ENCODE measurements at places on chromosomes 12 and 14.

DNA sequence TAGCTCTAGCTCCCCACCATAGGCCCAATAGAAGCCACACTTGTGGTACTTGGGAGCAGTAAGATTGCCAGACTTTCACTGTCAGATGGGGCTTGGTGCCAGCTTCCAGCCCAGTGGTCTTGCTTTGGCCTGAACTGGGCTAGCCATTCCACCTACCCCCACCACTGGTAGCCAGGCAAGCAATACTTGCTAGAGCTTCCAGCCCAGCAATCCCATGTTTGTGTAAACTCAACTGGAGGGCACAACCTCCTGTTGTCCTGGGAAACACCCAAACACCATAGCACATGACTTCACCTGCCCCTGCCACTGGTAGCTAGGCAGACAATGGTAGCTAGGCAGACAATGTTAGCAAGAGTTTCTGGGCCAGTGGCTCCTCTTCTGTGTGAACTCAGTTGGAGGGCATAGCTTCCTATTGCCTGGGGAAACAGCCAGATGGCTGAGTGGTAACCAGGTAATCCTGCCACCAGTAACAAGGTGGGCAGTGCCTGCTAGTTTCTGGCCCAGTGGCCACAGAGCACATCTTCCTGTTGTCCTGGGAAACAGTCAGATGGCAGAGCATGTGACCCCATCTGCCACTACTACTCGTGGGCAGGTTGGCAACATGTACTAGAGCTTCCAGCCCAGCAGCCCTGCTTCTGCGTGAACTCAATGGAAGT lies 5.6 kb upstream of the OR6C76 start:
- no peak for DNase-seq

- DNase-seq: peak; percentile 95
These were observed at the start of gene NFKBIA for GRCh38 chr14:35404449-35405303. NFKBIA (minus strand) TSS chr14:35404749; CDS start chr14:35404644, 105 bp downstream.

- DNase-seq: no peak
These were observed 326.9 kb downstream of the TMEM121 start for GRCh38 chr14:105853089-105853906.

GRCh38 chr12:113055594-113056380 lies 743 bp upstream of the DTX1 start:
- no peak for DNase-seq

- peak; percentile 8 for DNase-seq
These were observed 82.0 kb downstream of the CATSPERB start for GRCh38 chr14:91649930-91650329.

DNA sequence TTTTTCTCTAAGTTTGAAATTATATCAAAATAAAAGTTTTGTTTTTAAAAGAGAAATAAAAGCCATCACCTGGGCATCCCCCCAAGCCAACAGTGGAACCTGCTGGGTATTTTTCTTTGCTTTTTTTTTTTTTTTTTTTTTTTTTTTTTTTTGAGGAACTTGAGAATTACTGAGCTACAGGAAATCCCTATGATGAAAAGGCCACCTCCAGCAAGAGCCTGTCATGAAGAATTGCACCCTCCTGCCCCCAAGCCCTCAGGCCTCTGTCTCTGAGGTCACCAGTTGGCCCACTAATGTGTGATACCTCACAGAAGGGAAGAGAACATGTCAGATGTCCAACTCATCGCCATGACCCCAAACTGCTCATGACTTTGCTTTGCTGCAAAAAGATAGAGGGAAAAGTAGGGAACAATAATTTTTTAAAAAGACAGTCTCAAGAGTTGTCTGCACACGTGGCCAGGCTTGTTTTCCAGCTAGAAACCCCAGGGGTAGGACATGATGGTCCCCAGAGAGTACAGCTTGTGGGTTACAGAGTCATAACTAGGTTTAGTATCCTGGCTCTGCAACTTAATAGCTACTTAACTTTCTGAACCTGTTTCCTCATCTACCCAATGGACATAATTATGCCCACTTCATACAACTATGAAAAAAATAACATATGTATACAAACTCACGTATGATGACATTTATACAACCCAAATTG lies 124.3 kb upstream of the EGLN3 start:
- no peak for DNase-seq

DNA sequence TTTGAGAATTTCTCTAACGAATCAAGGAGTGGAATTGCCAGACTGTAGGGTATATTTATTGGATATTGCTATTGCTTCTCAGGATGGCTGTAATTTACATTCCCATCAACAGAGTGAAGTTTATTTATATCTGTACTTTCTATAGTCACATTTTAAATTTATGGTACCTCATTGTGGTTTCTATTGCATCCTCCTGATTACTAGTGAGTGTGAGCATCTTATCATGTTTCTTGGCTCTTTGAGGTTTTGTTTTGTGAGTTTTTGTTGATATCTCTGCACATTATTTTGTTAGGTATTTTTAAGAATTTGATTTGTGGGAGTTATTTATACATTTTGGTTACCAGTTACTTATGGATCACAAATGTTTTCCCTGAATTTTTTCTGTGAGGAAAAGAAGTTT lies 13.9 kb downstream of the DNM1L start:
- DNase-seq: no peak

- DNase-seq: no peak
These were observed 22.8 kb downstream of the OTUB2 start for GRCh38 chr14:94048691-94049624.

- no peak for DNase-seq
These were observed 49.3 kb upstream of the USP44 start for GRCh38 chr12:95600567-95600966.

DNA sequence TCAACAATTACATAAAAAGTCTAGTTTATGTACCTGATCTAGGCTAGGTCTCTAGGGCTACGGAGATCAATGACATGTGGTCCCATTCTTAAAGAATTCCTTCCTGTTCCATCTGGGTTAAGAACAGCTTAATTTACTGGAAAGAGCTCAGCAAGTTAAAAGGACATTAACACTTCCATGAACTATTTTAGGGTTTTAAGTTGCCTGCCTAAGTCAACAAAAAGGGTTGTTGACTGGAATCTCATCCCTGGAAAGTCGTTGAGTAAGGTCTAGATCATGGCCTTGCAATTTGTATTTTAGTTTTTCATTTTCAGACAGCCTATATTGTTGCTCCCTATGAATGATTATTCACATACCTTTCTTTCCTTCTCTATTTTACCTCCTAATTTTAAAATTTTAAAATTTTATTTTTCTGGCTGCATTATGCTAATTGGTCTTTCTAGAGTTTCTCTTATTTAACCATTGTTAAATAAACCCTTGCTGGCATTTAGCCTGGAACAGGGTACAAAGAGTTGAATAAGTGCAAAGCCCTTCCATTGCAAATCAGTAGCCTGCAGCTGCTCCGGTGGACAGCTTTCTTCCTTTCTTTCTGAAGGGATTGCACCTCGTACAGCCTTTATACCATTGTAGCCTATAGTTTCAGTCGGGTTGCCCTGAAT lies 66.3 kb downstream of the VRK1 start:
- no peak for DNase-seq

DNA sequence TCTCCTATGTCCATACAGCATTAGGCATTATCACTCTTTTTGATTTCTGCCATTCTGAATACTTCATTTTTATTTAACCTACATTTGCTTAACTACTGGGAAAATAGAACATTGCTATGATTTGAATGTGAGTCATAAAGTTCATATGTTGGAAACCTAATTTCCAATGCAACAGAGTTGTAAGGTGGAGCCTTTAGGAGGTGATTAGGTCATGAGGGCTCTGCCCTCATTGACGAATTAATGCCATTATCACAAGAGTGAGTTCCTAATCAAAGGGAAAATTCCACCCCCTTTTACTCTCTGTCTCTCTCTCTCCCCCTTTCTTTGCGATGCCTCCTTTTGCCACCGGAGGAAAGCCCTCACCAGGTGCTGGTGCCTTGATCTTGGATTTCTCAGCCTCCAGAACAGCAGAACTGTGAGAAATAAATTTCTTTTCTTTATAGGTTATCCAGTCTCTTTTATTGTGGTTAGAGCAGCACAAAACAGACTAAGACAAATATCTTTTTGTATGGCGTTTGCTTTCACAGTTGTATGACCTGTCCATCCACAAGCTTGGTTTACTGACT lies 180.1 kb upstream of the ARID2 start:
- DNase-seq: no peak

DNA sequence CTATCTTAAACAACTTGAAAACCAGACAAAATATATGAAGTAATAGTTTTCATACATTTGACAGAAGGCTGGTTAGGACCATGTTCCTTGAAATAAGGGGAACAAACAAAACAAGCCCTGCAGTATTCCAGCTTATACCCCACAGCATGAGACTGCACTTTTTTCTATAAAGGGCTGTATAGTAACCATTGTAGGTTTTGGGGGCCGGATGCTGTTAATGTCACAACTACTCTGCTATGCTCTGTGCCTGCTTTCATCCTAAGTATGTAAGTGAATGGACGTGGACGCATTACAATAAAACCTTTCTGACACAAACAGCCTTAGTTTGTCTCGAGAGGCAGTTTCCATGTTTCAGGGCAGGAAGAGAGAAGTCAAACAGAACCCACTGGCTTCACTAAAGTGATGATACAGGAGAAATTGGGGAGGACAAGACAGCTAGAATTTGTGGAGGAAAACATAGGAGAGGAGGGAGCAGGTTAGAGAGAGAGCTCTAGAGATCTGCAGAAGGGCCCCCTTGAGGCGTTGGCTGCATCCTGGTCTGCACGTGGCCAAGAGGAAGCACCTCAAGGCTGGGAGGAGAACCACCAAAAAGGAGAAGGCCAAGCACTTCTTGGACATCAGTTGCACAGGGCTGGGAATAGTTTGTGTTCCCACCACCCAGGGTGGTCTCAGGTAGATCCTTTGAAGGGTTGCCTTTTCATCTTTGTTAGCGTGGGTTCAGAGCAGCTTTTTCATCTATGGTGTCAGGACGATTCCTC lies 63.7 kb downstream of the TRAF3 start:
- DNase-seq: no peak

- no peak for DNase-seq
These were observed 468.9 kb downstream of the RGS6 start for GRCh38 chr14:72401101-72401625.

GRCh38 chr12:121228919-121229665 lies 19.2 kb downstream of the P2RX4 start:
- no peak for DNase-seq

- no peak for DNase-seq
These were observed 963 bp downstream of the TCTN2 start for GRCh38 chr12:123671876-123672275.

DNA sequence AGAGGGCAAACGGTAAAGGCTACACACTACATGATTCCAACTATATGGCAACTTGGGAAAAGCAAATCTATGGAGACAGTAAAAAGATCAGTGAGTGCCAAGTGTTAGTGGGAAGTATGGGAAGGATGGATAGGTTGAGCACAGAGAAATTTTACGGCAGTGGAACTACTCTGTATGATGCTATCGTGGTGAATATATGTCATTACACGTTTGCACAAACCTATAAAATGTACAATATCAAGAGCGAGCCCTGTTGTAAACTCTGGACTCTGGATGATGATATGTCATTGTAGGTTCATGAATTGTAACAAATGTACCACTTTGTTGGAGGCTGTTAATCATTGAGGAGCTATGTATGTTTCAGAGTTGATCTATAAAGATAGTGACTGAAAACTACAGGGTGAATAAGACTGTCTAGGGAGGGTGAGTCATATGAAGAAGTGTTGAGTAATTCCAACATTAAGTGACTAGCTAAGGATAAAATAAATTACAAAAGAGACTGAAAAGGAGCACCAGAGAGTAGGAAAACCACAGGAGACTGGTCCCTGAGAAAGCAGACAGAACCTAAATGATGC lies 349.2 kb upstream of the LMO3 start:
- peak; percentile 5 for DNase-seq

GRCh38 chr12:4216187-4216927 lies 57.2 kb upstream of the CCND2 start:
- no peak for DNase-seq

- DNase-seq: no peak
These were observed 42.8 kb upstream of the RNASE3 start for GRCh38 chr14:20848316-20848954.

- peak; percentile 91 for DNase-seq
These were observed 19.4 kb downstream of the PPP1R36 start for GRCh38 chr14:64569138-64569631.

DNA sequence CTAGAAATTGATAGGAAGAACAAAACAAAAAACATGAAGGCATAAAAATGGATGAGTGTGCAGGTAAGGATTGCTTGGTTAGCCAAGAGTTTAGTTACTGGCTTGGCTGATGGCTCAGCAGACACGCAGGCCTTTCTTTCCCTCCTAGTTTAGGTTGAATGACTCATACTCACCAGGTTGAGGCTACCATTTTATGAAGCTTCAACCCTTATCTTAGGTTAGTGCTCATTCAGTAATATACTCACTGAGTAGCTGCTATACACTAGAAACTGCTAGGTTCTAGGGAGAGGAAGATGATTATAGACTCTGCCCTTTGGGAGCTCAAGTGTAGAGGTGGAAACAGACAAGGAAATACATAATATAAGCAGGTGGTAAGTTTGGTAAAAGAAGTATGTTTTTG lies 6.0 kb downstream of the P3H3 start:
- DNase-seq: no peak

DNA sequence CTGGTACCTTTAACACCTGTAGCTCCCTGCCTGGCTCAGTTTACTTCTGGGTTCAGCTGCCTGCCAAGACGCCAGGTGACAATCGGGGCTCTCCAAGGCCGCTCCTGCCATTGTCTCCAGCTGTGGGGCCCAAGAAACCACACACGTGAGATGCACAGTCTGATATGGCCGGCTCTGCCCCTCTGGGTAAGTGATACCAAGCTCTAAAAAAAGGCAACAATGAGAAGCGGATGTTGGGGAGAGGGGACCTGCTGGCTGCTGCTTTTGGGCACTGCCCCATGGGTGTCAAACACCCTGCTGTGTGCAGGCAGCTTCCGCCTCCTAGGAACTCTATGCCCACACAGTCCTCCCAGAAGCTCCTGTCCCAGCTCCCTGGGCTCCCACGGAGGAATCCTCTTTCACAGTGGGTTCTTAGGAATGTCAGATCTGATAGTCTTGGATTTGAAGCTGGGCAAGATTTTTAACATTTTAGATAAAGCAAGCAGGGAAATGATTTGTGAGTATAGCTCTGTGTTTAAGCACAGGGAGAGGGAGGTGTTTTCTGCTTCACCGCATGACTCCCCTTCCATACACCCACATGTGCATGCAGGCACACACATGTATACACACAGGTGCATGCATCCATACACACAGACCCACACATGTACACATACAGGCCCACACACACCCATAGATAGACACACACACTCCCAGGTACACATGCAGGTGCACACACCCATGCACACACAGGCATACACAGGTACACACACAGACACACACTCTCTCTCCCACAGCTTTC lies 1135.8 kb downstream of the BCL11B start:
- DNase-seq: no peak

DNA sequence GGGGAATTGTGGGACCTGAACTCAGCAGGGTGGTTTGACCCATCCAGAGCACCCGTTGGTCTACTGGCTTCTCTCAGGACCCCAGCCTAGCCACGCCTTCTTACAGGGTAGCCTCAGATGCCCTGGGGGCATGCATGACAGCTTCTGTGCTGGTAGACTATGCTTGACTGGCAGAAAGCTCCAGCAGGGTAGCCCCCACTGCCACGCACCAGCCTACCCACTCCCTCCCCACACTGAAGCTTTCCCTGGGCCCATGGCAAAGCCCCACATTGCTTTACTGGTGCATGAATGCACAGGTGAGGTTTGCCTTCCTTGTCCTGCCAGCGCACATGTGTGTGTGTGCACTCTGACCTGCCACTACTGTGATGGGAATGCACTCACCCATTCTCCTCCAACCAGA lies 772.2 kb downstream of the LRFN5 start:
- DNase-seq: no peak

GRCh38 chr12:69241438-69242092 lies 2.2 kb downstream of the CPSF6 start:
- no peak for DNase-seq

GRCh38 chr14:53412819-53413675 lies 259.9 kb upstream of the DDHD1 start:
- peak; percentile 29 for DNase-seq

- DNase-seq: no peak
These were observed 37.8 kb downstream of the ATF7IP start for GRCh38 chr12:14403293-14403692.

Measured in mesenchymal stem cell (in vitro differentiated cells and primary cell).